Right ventricle myocardium inferior (tissue), 1 donor: ENCODE measurements at places on chromosomes 3 and 15.

DNA sequence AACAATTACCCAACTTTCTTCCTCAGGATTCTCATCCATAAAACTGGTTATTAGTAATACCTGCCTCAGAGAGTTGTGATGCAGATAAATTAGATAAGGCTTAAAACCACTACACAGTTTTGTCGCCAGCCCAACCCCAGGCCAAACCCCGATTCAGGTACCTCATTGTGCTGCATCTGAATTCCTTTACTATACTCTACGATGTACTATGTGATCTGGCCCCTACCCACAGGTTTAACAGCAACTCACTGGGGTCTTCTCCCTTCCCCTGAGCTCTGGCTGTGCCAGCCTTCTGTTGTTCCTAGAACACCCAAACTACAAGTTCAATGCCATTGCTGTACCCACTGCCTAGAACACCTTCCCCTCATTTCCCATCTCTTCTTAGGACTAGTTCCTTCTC lies 64.6 kb downstream of the MYO5A start:
- no peak for DNase-seq

- no peak for DNase-seq
These were observed 117.9 kb downstream of the SYNPR start for GRCh38 chr3:63395960-63396359.

DNA sequence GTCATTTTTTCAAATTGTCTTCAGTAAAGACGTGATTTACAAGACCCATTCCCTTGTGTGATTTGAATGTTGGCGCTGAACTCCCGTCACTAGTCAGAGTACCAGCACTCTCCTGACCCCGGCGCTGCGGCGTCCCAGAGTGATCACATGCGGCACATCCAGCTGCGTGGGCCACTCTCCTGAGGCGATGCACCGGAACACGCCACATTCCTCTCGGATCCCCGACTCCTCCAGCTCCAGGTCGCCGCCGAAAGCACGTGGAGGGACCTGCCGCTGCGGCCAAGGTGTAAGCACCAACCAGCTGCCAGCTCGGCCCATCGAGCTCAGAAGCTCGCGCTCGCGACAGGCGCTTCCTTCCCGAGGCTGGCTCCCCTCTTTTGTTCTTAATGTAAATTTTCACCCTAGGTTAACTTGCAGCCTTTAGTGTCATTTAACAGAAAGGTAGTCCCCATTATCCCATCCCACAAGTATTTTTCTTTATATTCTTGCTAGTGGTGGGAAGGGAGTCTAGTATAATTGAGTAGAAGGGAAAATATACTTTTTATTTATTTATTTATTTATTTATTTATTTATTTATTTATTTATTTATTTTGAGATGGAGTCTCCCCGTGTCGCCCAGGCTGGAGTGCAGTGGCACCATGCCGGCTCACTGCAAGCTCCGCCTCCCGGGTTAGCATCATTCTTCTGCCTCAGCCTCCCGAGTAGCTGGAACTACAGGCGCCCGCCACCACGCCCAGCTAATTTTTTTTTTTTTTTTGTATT lies 61.7 kb upstream of the VGLL3 start:
- DNase-seq, result peak; percentile 67

GRCh38 chr15:56948000-56948763 lies 29.7 kb downstream of the TCF12 start:
- no peak for DNase-seq

- peak; percentile 1 for DNase-seq
These were observed 3.1 kb downstream of the ACAA1 start for GRCh38 chr3:38133557-38134405.

- DNase-seq, result peak; percentile 71
These were observed 21.6 kb downstream of the IFT122 start for GRCh38 chr3:129461461-129462146.

- no peak for DNase-seq
These were observed 15.5 kb upstream of the GATM start for GRCh38 chr15:45393851-45394250.

DNA sequence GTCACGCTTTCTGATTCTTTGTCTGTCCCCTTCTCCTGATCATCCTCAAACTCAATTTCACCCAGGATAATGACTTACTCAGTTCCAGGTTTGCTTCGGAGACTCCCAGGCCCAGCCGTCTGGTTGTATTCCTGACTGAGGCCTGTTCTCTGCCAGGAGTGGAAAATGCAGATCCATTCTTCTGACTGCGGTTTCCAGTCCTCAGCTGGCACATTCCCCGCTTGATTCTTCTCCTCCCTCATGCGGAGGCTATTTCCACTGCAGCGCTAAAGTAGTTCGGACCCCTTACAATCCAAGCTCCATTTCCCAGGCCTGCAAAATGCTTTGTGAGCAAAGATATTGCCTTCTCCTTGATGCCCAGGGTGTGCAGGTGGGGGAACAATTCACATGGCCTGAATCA lies 47.2 kb upstream of the GALNT15 start:
- no peak for DNase-seq

- no peak for DNase-seq
These were observed 350.3 kb downstream of the DOCK3 start for GRCh38 chr3:51024765-51025632.

DNA sequence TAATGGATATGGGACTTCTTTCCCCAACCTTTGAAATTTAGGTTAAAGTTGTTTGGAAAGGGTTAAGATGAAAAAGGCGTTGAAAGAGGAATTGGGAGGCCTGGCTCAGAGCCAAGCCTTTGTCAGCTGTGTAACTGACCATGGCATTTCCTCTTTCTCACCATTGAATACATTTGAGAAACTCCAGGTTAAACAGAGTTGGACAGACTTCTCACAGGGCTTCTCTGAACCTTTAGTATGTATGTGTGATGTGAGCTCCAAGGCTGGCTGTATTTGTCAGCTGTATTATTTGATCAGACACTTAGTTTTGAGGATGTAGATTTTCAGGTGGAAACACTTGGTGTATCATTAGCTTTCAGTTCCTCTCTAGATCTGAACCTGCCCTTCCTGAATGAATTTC lies 136.4 kb upstream of the GOLGA6L4 start:
- peak; percentile 70 for DNase-seq

DNA sequence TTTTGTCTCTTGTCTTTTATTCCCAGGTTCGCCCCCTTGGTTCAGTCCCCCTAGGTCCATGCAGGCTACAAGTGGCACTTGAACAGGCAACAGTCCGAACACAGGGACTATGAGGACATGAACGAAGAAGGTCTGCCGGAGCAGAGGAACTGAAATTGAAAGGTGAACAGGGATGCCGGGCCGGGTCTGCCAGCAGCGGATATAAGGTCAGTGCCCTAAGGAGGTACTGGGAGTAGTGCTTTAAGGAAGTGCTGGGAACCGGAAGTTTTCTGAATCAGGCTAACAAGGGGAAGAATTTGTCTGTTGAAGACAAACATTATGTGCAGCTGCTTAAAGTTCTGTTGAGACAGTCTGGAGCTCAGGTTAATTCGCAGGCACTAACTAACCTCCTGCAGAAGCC lies 46.8 kb downstream of the LSM3 start:
- no peak for DNase-seq

- no peak for DNase-seq
These were observed 689.9 kb upstream of the SEMA6D start for GRCh38 chr15:47027322-47027946.

DNA sequence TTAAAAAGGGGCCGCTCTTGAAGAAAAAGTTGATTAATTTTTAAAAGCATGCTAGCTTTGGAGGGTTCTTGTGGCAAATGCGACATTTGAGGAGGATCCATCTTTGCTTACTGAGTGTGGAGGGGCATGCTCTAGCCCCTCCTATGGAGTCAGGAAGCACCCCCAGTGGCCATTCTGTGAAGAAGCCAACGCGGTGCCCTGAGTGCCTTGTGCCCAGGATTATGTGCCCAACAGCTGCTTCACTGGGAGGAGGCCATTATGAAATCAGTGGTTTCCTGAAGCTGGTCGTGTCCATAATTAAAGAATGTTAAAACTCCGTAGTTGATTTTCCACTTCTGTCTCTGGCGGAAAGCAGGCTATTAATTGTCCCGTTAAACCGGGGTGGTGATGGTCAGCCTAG lies 69.1 kb upstream of the TNFAIP8L3 start:
- no peak for DNase-seq

DNA sequence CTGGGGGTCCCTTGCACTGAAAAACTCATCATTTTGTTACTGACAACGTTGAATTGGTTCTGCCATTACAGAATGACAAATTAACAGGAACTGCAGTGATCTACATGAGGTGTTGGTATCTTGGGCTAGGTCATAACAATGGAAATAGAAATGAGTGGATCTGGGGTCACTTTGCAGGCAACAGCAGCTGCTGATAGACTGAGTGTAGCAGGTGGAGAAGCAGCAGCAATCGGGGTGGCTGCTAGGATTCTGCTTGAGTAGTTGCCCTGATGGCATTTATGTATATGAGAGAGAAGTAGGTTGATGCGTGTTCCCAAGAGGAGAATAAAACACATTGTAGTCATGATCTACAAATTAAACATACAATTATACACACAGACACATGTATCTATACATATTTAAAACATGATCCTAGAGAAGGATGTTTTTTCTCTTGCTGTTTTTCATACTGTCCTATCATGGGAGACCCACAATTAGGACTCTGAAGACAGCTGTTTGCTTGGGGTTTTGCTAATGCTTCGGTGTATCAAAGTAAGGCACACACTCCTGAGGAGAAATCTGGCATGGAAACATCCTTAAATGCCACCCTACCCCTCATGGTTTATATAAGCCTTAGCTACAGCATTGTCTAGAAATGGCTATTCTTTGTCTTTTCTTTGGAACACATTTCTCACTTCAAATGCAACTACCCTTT lies 15.8 kb upstream of the THBS1 start:
- DNase-seq, result no peak

DNA sequence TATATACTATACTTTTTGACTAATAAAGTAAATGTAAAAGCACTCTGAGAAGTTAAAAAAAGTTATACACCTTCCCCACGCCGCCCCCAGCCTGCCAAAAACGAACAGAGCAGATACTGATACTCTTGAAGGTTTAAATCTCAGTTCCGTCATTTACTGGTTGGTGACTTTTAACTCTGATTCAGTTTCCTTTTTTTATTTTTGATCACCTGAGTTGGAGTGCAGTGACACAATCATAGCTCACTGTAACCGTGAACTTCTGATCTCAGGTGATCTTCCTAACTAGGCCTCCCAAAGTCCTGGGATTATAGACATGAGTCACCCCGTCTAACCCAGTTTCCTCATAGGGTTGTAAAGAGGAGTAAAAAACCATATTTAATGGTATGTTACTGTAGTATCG lies 3.3 kb upstream of the TIPIN start:
- DNase-seq, result no peak

- peak; percentile 75 for DNase-seq
These were observed at the start of gene KLHL6 for GRCh38 chr3:183555541-183556081. Gene KLHL6, minus strand, starts transcription at chr3:183555706. Its CDS starts 53 bp downstream, at chr3:183555653.

DNA sequence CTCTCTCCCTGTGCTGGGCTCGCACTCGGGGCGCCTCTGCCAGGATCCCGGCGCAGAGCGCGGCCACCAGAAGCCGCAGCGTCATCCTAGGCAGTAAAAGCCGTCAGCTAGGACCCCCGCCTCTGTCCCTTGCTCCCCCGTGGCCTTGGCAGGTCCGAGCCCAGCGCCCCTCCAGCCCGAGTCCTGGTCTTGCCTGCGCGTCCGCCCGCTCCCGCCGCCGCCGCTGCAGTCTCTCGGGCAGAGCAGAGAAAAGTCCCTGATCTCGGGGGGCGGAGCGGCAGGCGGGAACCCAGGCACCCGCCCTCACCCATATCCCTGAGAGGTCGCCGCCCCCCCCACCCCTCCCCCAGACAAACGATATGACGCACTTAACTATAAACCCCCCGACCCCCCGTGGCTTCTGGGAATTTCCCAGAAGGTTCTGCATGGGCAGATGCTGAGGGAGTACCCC lies at the start of gene COL7A1:
TSS of gene COL7A1 (minus strand) at position 255 of the 451 bp plus-strand sequence. CDS start at position 85, 170 bp downstream.
- peak; percentile 64 for DNase-seq

GRCh38 chr3:141391298-141391990 lies 23.1 kb downstream of the ZBTB38 start:
- DNase-seq, result no peak

GRCh38 chr3:20080956-20081554 lies 40.8 kb downstream of the KAT2B start:
- DNase-seq, result peak; percentile 85

GRCh38 chr3:120059081-120059864 lies 35.0 kb downstream of the GSK3B start:
- no peak for DNase-seq

- DNase-seq, result no peak
These were observed 94.5 kb downstream of the IL20RB start for GRCh38 chr3:137052298-137052697.

DNA sequence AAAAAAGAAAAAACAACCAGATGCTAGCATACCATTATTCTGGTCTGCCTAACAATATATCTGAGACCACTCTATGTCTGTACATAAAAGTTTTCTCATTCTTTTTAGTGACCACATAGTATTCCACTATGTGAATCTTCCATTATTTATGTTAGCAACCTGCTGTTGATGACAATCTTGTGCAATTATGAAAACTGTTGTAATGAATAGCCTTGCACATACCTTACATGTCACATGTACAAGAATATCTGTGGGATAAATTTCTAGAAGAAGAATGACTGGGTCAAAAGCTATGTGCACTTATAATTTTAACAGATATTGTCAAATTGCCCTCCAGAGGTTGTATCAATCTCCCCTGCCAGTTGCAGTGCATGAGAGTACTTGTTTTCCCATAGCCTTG lies 62.5 kb downstream of the ARHGAP31 start:
- no peak for DNase-seq

DNA sequence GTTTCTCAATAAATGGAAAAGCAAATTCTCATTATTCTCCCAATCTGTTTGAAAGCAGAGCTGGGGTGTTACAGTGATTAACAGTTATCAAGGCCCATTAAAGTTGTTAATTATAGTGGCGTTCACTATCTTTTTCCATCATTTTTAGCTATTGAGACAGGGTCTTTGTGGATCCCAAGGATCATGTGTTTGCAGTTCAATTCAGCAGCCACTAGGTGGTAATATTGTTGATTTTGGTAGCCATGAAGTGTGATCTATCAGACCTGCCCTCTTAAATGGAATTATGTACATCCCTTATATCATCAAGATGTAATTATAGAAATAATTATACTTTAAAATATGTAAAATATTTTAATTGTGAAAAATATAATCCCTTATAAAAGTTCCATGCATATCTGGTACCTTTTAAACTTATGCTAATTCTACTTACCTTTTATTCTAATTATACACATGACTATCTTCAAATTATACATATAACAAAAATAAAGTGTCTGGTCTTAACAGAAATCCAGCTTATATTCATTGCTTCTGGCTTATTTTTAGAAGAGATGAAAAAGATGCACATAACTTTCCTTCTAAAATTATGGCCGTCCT lies 126.4 kb downstream of the GREM1 start:
- DNase-seq, result no peak
